ENCODE measurements at places on chromosomes 4 and X. TPM values are rescaled to one million over a fixed set of nuclear protein-coding genes. Genes with fewer than 3 reads are reported as not detected.

DNA sequence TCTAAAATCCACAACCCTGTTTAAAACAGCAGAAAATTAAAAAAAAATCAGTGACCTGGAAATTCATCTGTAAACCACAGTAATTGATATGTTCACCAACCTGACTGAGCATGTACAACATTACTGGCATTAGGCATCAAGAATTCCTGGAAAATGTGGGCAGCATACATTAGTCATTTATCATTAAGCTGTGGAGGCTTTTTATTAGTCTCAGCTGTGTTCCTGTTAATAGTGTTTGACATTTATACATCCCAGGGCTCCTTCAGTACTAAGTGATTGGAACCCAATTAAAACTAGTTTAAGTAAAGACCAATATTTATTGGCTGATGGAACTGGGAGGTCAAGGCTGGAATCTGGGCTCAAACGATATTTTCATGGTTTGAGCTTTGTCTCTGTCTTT, 227.3 kb upstream of the GIMD1 start:
- DNase-seq = no peak

The MAGEC2 gene
- total RNA-seq = not detected

DNA sequence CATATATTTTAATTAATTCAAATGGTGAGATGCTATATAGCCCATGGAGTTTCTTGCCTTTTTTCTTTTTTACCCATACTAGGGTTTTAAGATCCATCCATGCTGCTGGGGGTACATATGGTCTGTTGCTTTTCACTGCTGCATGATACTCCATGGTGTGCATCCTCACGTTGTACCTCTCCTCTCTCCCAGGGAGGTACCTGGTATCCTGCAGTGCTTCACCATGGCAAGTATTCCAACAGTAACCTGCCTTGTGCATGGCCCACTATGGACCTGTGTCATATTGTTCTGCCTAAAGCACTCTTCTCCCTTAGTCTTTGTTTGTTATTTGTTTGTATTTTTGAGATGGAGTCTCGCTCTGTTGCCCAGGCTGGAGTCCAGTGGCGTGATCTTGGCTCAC, 114.3 kb upstream of the GPC4 start:
- DNase-seq = no peak

- DNase-seq = no peak
Measured at GRCh38 chr4:2494992-2495391, 26.1 kb downstream of the RNF4 start.

- no peak for DNase-seq
Measured at GRCh38 chrX:19721726-19722370, 165.6 kb downstream of the SH3KBP1 start.

The REPS2 gene
- 4.4 TPM for total RNA-seq

GRCh38 chrX:77969538-77969937, at the start of gene PGAM4:
TSS of gene PGAM4 (minus strand) at chrX:77969638. CDS start at chrX:77969638, 0 bp downstream.
- DNase-seq = no peak

DNA sequence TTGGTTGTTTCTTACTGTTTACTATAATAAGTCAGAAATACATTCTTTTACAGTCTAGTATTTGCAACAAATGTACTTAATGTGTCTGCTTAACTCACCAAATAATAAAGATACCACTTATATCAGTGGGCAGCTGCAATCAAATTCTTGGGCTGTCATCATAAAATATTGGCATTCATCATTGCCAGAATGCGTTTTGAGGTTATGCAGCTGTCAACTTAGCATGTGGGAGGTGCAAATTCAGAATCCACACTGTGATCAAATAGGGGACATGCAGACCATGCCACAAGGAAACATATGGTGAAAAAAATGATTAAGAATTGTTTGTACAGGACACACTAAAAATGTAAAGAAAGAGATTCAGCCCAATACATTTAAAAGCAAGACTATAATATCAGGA, 86.5 kb downstream of the HCCS start:
- DNase-seq = no peak

DNA sequence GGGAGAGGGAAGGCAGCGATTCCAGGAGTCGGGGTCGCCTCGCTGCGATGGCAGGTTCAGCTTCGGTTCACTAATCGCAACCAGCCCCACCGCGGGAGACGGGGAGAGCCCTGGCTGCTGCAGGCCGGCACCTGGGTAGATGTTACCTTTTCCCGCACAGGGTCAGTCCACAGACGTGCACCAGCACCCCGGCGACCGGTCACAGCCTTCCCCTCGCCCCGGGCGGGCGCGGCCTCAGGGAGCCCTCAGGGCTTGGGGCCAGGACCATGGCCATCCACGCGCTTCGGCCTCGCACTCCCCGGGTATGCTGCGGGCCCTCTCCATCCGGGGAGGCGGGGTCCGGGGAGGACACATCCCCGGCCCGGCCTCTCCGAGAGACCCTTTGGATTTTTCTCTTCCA, 26.1 kb upstream of the EXOC1L start:
- peak; percentile 52 for DNase-seq

DNA sequence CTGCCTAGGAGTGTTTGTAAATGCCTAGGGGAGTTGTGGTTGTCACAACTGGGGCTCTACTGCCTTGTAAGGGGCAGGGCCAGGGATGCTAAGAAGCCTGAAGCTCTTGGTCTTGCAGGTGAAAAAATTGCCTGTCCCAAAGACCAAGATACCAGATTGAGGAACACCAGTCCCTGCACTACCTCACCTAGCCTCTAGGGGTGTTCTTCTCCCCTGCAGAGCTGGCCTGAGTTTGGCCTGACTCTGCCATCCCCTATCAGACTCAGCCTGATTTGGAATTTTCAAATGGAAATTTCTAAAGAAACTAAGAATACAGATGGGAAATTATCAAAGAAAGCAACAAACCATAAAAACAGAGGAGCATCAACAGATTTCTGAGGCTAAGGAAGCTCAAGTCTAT, 90.4 kb downstream of the ZC4H2 start:
- peak; percentile 46 for DNase-seq

DNA sequence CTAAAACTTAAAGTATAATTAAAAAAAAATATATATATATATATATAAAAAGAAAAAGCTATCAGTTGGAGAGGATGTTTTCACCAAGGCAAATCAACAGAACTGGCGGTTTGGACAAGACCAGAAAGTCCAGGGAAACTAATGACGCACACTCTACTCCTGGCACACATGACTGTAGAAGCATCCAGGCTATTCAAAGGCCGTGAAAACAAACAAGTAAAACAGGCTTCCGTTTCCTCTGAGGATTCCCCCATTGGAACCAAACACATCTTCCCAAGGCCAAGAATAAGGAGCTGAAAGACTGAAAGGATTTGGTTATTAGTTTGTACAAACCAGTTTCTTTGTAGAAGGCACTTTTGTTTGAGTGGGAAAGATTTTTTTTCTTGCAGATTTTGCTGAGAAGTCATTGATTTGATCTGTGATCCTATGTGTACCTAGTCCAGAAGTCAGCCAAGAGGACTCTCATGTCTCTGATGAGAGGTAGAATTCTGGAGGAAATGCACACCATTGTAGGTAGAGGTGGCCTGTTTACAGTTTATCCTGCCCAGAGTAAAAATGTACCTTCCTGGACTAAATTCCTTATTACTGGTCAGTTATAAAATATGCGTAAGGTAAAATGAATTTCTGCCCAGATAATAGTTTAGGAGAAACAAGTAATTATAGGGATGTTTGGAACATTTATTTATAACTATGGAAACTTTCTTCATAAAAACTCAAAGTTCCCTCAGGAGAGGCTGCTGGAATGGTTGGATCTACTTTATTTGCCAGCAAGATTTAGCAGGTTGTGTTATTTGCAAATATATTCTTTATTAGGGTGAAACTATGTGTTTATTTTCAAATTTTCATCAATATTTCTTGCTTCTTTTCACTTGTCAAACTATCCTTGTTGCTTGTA, 66.5 kb downstream of the DMP1 start:
- no peak for DNase-seq

DNA sequence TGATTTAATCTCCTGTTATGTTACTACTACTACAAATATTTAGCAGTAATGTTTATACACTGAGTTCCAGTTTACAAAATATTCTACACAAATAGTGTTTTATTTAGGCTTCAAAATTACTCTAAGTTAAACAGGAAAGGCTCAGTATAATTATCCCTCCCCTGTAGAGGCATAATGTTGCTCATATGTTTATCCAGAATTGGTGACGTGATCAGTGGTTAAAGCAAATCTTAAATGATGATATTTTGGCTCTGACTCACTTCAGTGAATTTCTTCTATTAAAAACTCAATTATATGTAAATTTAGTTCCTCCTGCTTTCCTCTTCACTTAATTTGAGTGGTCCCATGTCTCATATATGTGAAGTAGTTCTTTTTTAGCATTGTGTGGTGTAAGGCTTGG, 438.5 kb downstream of the ADGRL3 start:
- DNase-seq = no peak

The CCDC110 gene
- 5.4 TPM for total RNA-seq

DNA sequence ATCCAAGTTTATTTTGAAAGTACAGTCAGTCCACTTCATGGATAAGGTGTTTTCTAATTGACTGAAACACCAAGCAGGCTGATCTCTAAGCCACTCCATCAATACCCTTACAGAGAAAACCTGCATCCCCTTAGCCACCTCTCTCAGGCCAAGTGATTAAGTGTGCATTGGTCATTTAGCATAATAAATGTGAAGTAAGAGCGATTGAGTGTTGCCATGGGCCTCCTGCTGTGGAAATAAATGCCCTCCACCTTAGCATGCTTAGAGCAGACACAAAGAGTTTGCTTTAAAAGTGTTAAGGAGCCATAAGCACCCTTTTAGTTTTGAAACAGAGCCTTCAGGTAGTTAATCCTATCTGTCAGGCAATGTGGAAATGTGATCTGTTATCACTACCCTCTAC, 386.5 kb downstream of the GPAT3 start:
- peak; percentile 60 for DNase-seq

GRCh38 chr4:52192721-52193135, 141.6 kb downstream of the SPATA18 start:
- DNase-seq = no peak

The COL25A1 gene
- 5.6 TPM for total RNA-seq

DNA sequence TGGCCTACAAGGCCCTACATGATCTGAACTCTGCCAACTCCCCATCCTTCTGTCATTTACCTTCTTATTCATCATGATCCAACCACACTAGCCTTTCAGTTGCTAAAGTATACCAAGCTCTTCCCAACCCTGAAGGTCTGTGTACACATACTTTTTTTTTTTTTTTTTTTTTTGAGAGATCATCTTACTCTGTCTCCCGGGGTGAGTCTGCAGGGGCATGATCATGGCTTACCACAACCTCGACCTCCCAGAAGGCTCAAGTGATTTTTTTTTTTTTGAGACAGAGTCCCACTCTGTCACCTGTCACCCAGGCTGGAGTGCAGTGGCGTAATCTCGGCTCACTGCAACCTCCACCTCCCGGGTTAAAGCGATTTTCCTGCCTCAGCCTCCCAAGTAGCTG, 5.9 kb upstream of the UTP14A start:
- DNase-seq = no peak

DNA sequence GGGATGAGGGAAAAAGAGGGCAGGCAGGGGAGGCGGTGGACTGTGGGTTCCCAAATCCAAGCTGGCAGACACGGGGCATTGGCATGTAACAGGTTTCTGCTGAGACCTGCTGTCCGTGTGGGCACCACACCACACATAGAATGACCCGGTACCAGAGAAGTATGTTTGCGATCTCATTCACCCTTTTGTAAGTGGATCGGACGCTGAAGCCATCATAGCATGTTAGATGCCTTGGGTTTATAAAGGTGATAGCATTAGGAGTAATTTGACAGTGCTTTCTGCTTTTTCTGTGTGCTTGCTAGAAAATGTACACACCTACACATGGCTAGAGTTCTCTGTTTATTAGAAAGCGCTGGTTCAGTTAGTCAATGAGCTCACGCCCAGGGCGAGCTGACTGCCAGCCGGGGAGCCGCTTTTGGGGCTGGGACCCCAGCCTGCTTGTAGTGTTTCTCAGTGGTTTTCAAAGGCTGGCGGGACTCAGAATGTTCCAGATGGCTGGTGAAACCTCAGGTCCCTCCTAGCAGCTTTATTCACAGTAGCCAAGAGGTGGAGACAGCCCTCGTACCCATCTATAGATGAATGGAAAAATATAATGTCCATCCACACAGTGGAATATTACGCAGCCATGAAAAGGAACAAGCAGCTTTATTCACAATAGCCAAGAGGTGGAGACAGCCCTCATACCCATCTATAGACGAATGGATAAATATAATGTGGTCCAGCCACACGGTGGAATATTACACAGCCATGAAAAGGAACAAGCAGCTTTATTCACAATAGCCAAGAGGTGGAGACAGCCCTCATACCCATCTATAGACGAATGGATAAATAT, 579 bp downstream of the IL3RA start:
- no peak for DNase-seq

The ATP1B4 gene
- total RNA-seq = not detected

- no peak for DNase-seq
Measured at GRCh38 chr4:174555789-174556630, 33.7 kb upstream of the HPGD start.

GRCh38 chrX:83512111-83512510, 4.0 kb downstream of the POU3F4 start:
- no peak for DNase-seq

- DNase-seq = no peak
Measured at GRCh38 chr4:145097331-145097820, 620 bp downstream of the ANAPC10 start.

- DNase-seq = no peak
Measured at GRCh38 chr4:27005905-27006590, 145.4 kb downstream of the STIM2 start.
